Stimulated activated CD8-positive, alpha-beta memory T cell treated with anti-CD3 and anti-CD28 coated beads, Interleukin-2, amount 100 ng/mL, for 1 hour (primary cell): ENCODE measurements at places on chromosomes 1 and 21.

GRCh38 chr1:244063498-244063897 lies 12.4 kb downstream of the ZBTB18 start:
- no peak for DNase-seq

- DNase-seq: no peak
These were observed at the start of gene FNDC10 for GRCh38 chr1:1599935-1600860. TSS of gene FNDC10 (minus strand) at chr1:1600135. CDS start at chr1:1600015, 120 bp downstream.

- no peak for DNase-seq
These were observed 2.4 kb upstream of the SHISA4 start for GRCh38 chr1:201886103-201886885.

DNA sequence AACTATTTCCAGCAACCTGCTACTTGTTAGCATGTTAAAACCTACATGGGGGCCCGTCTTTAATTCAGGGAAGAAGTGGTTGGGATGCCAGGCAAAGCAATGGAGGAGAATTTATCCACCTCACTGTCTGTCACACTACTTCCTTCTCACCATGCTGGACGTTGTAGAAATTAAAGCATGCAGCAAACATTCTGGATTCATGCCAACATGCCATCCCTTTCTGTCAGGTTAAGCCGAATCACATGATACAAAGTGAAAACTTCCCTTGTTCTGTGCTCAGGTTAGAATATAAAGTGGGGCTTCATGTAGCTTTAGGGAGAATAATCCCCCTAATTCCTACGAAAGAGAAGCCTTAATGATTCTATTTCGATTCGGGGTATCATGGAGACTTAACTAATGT lies 95.5 kb downstream of the ERG start:
- DNase-seq: no peak

GRCh38 chr21:16022116-16022515 lies 292.3 kb downstream of the USP25 start:
- DNase-seq: no peak

DNA sequence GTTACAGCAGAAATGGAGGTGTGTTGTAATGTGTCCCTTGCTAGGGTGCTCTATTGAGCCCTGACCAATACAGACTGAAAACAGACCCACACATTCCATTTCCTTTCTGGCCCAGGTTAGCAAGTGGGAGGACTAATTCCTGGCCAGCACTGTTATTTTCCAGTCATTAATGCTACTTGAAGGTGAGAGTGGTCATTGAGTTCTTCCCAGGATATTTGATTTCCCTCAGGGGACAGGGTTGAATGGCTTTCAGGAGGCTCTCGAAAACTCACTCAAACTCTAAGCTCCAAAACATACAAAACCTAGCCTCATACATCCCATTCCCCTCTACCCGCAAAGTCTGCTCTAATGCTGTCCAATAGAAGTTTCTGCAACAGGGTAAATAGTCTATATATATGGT lies 6.2 kb downstream of the LRRC52 start:
- no peak for DNase-seq

- no peak for DNase-seq
These were observed 130.5 kb downstream of the TOMM20 start for GRCh38 chr1:234997896-234998741.

- DNase-seq: no peak
These were observed 357.8 kb upstream of the ZRANB2 start for GRCh38 chr1:71438626-71439025.

GRCh38 chr1:30752651-30752908 lies 5.0 kb downstream of the LAPTM5 start:
- no peak for DNase-seq

DNA sequence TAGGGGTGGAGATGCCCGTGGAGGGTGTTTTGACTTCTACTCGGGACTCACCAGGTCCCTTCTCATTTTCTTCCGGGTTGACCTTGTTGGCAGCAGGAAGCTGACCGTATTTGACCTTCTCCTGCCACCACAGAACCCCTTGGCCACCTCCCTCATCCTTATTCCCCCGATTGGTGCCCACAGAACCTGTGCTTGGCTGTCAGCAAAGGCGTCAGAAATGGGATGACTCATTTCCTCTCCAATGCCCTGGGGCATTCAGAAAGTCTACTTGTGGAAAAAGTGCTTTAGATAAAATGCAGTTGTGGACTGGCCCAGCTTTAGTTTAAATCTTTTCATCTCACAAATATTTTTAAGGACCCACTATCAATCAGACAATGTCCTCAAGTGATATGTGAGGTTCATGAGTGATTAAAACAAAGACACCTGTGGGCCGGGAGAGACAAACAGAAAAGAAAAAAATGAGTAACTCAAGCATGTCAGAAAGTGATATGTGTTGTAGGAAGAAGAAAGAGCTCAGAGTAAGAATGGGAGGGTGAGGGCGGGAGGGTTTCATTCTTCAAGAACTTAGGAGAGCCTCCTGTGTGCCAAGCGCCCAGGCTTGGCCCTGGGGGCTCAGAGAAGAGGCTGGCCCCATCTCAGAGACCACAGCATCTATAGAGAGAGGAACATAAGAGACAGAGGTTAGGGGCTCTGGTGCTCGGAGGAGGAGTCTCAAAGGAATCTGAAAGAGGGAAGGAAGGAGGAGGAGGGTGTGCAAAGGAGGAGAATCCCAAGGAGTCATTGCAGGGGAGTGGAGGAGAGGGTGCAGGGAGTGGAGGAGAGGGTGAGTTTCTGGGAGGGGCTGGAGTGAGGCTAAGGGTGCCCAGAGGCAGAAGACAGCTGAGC lies 221.6 kb upstream of the VAMP3 start:
- no peak for DNase-seq

DNA sequence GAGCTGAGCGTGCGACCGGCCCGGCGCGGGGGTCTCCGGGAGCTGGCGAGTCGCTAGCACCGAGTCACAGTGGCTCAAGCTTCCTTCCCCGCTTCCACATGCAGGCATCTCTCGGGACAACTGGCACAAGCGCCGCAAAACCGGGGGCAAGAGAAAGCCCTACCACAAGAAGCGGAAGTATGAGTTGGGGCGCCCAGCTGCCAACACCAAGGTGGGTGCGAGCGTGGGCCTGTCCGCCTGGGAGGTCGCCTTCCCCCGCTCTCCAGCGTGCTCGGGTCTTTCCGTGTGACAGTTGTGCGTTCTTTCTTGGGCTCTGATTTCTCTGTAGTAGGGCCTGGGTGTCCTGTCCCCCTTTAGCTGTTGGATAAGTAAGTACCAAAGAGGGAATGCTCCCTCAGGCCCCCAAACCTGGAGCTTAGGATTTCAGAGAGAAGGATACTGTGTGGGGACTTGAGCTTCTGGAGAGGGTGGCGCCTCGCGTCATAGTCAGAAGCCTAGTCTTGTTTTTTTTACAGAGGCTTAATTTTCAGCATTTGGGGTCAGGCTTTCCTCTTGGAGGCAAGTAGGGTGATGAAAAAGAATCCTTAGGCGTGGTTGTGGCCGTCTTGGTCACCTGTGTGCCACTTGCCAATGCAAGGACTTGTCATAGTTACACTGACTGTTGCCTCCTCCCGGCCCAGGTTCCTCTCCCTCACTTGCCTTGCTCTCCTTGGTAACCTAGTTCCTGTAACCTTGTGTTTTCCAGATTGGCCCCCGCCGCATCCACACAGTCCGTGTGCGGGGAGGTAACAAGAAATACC lies 790 bp downstream of the RPS8 start:
- no peak for DNase-seq

DNA sequence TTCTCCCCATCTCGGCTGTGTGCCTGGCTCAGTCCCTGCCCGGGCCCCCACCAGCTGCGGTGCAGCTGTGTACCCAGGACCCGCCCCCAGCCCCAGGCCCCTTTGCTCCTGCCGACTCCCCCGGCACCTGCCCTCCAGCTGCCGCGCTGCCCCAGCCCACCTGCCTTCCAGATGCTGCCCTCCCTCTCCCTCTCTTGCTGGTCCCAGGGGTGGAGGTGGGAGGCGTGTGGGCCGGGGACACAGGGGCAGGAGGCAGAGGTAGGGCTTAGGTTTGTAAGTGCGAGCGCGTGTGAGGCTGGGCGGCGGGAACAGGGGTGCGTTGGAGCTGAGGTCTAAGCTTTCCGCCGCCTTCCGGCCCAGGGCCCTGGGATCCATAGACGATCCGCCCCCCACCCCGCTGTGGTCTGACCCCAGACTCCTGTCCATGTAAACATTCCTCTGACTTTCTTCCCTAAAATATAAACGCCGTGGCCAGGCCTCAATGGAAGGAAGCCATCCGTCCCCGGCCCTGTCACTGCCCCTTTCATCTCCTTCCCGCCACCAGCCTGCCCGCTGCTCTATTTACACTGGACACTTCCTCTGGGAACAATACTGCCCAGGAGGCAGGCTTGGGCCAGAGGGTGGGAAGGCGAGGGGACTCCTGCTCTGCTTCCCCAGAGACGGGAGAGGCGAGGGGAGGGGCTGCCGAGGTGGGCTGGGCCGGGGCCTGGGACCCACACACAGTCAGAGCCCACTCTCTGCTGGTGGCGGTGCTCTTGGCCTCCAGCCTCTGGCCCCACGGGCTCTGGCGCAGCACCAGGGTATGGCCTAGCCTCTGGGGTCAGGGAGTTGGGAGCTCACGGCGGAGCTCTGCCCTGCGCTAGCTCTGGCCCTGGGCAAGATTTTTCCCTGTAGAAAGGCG lies 128.3 kb downstream of the CASZ1 start:
- DNase-seq: no peak
